ENCODE measurements at places on chromosomes 3 and 15.

DNA sequence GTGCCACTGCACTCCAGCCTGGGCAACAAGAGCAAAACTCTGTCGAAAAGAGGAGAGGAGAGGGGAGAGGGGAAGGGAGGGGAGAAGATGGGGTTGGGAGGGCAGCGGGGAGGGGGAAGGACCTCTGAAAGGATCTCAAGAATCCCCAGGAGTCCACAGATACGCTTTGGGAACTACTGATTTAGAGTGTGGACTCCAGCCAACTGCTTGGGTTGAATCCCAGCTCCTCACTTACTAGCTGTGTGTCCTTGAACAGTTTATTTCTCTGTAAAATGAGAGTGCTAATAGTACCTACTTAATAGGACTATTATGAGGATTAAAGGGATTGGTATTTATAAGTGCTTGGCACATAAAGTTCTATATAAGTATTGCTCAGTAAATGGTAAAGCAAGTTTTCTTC, 45.0 kb upstream of the FAH start:
- DNase-seq = no peak

DNA sequence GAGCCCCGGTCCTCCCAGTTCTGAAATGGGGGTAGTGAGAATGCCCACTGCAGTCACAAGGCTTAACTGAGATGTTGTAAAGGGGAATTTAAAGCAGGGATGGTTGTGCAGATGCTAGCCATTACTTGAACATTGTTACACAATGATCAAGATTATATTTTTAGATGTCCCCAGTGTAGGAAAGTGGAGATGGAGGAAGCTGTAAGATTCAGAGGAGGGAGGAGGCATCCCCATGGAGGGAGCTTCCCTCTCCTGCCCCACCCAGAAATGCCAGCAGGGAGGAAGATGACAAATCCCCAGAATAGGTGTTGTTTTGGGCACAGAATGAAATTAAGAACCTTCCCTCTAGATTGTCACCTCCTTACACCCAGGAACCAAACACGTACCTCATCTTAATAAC, 46.1 kb downstream of the EFCAB12 start:
- no peak for DNase-seq

DNA sequence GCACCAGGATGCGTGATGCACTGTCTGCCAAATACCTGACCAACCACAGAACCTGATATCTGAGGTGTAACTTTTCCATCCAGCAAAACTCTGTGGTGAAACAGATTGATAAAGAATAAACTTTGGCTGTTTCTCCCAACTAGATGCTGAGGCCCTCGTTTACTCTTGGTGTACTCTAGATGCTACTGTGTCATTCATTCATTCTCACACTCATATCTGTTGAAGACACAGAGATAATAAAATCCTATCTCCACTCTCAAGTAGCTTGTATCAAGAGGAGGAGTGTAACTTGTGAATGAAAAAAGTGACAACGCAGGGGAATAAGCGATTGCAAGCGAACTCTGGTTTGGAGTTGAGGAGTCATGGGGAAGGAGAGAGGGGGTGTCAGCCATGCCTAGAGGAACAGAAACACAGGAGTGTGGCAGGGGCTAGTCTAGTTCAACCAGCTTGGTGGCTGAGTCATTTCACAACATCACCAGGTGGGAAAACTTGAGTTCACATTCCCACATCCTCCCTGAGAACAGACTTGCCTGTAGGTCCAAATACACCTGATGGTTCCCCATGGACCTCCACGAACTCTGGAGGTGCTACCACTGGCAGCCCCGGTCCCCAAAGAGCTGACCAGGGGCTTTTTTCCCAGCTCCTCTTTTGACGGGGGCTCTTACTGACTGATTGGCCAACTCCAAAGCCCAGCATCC, 73.3 kb upstream of the SNRK start:
- DNase-seq = no peak

GRCh38 chr3:177361081-177361938, 164.0 kb upstream of the TBL1XR1 start:
- DNase-seq = no peak

- no peak for DNase-seq
These were observed 3.3 kb downstream of the CAND2 start for GRCh38 chr3:12799525-12800440.

Measured in posterior cingulate gyrus (tissue), 11 donors.